Adrenal gland (tissue), 19 donors: ENCODE measurements at places on chromosomes 12 and 14. TPM values are rescaled to one million over a fixed set of nuclear protein-coding genes. Genes with fewer than 3 reads are reported as not detected.

PRB2 gene
- total RNA-seq: not detected

TAS2R46 gene
- 0.95 TPM for total RNA-seq

SELPLG gene
- total RNA-seq: 9.4 TPM

KRT81 gene
- 0.25 TPM for total RNA-seq

HSPB8 gene
- total RNA-seq: 7.5 TPM

TEX52 gene
- not detected for total RNA-seq
